ENCODE measurements at places on chromosomes 6 and 20. TPM values are rescaled to one million over a fixed set of nuclear protein-coding genes. Genes with fewer than 3 reads are reported as not detected.

Gene IRAK1BP1
- total RNA-seq: 1.9 TPM

Gene C20orf204
- total RNA-seq: 7.2 TPM

Gene EYS
- not detected for total RNA-seq

Gene SRXN1
- total RNA-seq: 16.9 TPM

Gene FAM50B
- 14.7 TPM for total RNA-seq

GRCh38 chr20:8385247-8385646 lies 253.2 kb downstream of the PLCB1 start:
- H3K4me1 ChIP-seq: no peaks in the 10 kb centered on the region
- DNase-seq: no peak
- no peaks in the 10 kb centered on the region for H3K27me3 ChIP-seq
- no peaks in the 10 kb centered on the region for H3K36me3 ChIP-seq

DNA sequence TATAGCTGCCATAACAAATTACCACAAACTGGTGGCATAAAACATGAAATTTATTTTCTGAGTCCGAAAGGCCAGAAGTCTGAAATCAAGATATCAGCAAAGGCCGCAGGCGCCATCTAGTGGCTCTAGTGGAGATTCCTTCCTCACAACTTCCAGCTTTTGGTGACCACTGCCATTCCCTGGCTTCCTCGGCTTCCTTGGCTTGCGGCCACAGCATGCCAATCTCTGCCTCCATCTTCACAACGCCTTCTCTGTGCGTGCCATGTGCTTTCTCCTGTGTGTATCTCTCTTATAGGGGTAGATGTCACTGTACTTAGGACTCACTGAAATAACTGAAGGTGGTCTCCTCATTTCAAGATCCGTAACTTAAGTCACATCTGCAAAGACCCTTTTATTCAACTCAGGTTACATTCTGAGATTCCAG lies 5.4 kb upstream of the PLAGL1 start:
- no peak overlapping the region for H3K27ac ChIP-seq
- peak; percentile 66 for DNase-seq
- no peaks in the 10 kb centered on the region for H3K36me3 ChIP-seq

DNA sequence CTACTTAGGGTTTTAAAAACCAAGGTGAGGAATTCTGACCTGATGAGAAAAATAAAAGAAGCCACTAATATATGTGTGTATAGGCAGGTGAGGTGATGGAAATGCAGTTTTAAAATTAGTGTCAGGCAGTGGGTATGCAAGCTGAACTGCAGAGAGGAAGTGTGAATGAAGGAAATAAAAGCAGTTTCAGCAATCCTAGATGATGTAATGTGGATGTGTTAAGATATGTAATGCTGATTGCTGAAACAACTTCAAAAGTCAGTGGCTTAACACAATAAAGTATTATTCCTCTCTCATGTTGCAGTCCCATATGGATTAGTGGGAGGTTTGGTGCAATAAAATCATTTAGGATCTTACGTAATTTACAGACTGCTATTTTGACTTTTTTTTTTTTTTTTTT lies 119.9 kb upstream of the ASCC3 start:
- no peak overlapping the region for H3K27ac ChIP-seq
- DNase-seq: no peak
- no peaks in the 10 kb centered on the region for H3K4me1 ChIP-seq
- H3K27me3 ChIP-seq: no peaks in the 10 kb centered on the region

DNA sequence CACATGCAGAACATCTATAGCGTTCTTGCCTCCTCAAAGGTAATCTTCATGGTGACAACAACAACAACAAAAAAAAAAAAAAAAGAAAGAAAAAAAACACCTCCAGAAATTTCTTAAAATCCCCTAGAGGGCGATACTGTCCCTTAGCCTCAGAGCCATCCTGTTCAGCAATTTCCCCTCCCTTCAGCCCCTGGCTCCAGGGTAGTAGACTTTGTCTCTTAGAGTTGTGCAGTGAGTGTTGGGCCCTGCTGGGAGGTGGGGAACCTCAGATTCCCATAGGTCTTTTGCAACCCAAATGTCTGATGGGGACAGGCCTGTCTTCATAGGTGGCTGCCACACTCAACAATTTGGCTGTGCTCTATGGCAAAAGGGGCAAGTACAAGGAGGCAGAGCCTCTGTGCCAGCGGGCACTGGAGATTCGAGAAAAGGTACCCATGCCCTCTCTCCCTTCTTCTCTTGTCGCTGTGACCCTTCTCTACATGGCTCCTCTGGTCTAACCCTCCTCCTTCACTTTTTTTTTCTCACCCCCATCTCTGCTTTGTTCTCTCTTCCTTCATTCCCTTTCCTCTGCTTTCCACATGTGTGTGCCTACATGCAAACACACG lies 6.0 kb upstream of the PTK7 start:
- DNase-seq: no peak
- peaks cover 4% of the 10 kb centered on the region for H3K4me1 ChIP-seq
- no peaks in the 10 kb centered on the region for H3K36me3 ChIP-seq
- peaks cover 6% of the 10 kb centered on the region for H3K27me3 ChIP-seq
- no peak overlapping the region for H3K27ac ChIP-seq
- H3K4me3 ChIP-seq: no peak overlapping the region

DNA sequence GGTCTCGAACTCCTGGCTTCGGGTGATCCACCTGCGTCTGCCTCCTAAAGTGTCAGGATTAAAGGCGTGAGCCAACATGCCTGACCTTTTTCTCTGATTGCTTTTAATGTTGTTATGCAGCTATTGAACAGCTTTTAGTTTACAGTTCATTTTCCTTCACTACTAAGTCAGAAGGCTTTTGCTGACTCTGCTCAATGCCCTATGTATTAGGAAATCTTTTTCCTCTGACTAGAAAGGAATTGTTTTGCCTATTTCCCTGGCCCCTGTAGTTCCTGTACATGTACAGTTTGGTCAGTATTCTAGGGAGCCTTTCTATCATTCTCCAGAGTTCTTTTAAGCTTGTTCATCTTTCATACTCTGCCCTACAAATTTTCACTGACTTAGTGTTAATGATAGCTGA lies 280.2 kb downstream of the CDKAL1 start:
- no peaks in the 10 kb centered on the region for H3K27me3 ChIP-seq
- DNase-seq: no peak
- H3K4me3 ChIP-seq: no peak overlapping the region
- peaks cover 20% of the 10 kb centered on the region for H3K36me3 ChIP-seq
- peaks cover 3% of the 10 kb centered on the region for H3K4me1 ChIP-seq

GRCh38 chr6:108179741-108180140 lies 13.9 kb downstream of the NR2E1 start:
- no peak overlapping the region for H3K27ac ChIP-seq
- no peak overlapping the region for H3K4me3 ChIP-seq
- peaks cover 13% of the 10 kb centered on the region for H3K4me1 ChIP-seq
- no peak for DNase-seq

GRCh38 chr6:143348531-143348930 lies 102.0 kb downstream of the ADAT2 start:
- H3K4me3 ChIP-seq: no peak overlapping the region
- no peaks in the 10 kb centered on the region for H3K4me1 ChIP-seq
- no peak for DNase-seq
- H3K36me3 ChIP-seq: no peaks in the 10 kb centered on the region
- H3K27me3 ChIP-seq: peaks cover 7% of the 10 kb centered on the region
- no peak overlapping the region for H3K27ac ChIP-seq

DNA sequence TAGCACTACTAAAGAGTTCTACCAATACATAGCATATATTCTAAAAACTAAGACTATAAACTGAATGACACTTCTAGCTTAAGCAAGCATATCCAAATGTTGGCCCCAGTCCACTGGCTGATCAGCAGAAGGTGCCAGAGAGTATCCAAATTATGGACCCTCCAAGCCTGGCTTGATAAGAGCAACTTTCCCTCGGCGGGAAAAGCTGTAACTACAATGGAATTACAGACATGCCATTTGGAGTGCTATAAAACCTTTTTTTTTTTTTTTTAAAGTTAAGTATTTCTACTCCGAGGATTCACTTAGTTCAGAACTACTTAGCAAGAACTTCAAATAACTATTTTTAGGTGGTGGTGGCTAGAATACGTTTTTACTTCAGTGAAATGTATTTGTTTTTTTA lies 94.6 kb downstream of the EPB41L2 start:
- no peaks in the 10 kb centered on the region for H3K36me3 ChIP-seq
- H3K4me3 ChIP-seq: no peak overlapping the region

DNA sequence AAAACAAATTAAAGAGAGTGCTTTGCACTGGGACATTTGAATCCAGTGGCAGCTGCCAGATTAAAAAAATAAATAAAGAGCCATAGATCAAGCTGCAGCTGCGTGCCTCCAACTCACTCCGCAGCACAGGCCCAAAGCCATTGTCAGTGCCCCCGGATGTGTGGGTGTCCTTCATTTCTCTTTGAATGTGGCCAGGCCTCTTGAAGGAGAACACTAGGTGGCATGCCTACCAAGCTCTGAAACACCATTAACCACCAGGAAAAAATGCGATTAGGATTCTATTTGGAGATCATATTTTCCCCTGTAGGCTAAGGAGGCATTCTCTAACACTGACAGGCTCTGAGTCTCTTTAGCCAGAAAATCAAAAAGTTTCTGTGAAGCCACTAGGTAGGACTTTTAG lies 549.8 kb downstream of the PRKN start:
- H3K27me3 ChIP-seq: no peaks in the 10 kb centered on the region
- peaks cover 12% of the 10 kb centered on the region for H3K4me1 ChIP-seq
- H3K36me3 ChIP-seq: no peaks in the 10 kb centered on the region
- DNase-seq: no peak

GRCh38 chr6:85569323-85569722 lies 24.3 kb downstream of the SNX14 start:
- no peak for DNase-seq
- no peak overlapping the region for H3K27ac ChIP-seq
- H3K27me3 ChIP-seq: no peaks in the 10 kb centered on the region
- H3K4me3 ChIP-seq: no peak overlapping the region

GRCh38 chr6:140921366-140922226 lies 1211.1 kb upstream of the GJE1 start:
- no peak overlapping the region for H3K4me3 ChIP-seq
- H3K36me3 ChIP-seq: no peaks in the 10 kb centered on the region
- H3K4me1 ChIP-seq: peaks cover 2% of the 10 kb centered on the region
- DNase-seq: no peak

DNA sequence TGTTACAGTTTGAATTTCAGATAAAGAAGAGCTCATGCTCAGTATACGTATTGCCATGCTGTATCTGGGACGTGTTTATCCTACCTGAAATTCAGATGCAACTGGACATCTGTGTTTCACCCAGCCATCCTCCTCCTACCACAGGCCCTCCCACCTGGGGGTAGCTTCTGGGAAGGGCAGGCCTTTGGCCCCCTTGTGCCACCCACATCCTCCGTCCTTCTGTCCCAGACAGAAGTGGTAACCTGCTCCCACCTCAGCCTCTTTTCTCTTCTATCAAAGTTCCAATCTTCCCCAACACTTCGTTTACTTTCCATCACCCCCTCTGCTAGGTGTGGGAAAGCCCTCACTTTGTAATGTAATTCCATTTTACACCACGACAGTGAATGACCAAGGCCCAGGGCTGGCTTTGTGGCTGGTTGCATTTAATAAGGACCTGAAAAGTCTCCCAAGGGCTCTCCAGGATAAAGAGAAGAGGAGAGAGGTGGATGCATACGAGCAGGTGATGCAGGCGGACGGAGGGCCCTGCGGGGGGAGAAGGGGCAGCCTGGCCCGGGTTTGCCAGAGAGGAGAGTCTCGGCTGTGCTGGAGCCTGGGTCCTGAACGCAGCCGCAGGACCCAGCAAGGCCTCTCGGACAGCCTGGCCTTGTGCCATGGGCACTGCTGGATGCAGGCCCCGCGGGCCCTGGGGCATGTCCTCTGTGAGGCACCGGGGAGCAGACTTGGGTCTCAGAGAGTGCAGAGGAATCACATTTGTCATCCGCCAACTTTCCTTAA lies 98.4 kb downstream of the PSMB1 start:
- H3K36me3 ChIP-seq: no peaks in the 10 kb centered on the region
- peaks cover 8% of the 10 kb centered on the region for H3K4me1 ChIP-seq
- DNase-seq: no peak
- no peaks in the 10 kb centered on the region for H3K27me3 ChIP-seq
- H3K27ac ChIP-seq: no peak overlapping the region

- H3K27me3 ChIP-seq: peaks cover 39% of the 10 kb centered on the region
- no peaks in the 10 kb centered on the region for H3K36me3 ChIP-seq
- no peaks in the 10 kb centered on the region for H3K4me1 ChIP-seq
- no peak overlapping the region for H3K27ac ChIP-seq
Observed at GRCh38 chr6:112214739-112215269, 39.6 kb downstream of the LAMA4 start.

- H3K4me1 ChIP-seq: peaks cover 30% of the 10 kb centered on the region
- H3K27ac ChIP-seq: peak overlapping the region; percentile 34
- H3K36me3 ChIP-seq: no peaks in the 10 kb centered on the region
- peaks cover 11% of the 10 kb centered on the region for H3K27me3 ChIP-seq
- no peak overlapping the region for H3K4me3 ChIP-seq
Observed at GRCh38 chr6:137224799-137225198, 5.6 kb upstream of the IFNGR1 start.

DNA sequence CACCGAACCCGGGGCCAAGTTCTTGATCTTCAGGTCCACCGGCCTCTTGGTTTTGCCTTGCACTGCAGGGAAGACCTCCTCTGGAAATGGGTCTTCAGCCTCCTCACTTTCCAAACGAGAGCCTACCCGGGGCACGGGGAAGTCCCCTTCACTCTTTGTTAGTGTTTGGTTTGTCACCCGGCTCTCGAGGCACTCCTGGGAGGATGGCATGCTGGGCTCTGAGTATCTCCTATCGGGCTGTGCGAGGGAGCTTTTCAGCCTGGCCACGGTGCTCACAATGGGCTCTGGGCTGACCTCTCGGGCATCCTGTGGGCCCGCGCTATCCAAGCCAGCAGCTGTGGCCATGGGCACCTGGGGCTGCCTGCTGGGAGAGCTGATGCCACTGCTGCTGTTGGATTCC lies 8.1 kb downstream of the TAGAP start:
- peaks cover 52% of the 10 kb centered on the region for H3K4me1 ChIP-seq
- no peak overlapping the region for H3K27ac ChIP-seq
- H3K4me3 ChIP-seq: no peak overlapping the region
- no peak for DNase-seq

DNA sequence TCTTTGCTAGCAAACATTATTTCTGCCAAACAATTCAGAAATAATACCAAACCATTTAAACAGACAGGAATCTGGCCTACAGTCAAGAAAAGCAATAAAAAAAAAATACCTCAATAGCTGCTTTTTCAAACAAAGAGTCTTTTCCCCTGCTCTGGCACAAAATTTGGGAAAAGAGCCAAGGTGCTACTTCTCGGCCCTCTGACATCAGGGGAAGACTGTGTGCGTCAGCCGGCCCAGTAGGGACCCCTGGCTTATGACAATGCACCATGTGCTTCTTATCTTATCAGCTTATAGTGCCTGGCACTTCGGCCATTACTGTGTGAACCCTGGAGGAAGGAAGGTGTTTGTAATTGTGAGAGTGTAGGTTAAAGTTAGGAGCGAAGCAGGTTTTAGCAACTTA lies 89.4 kb downstream of the PDE10A start:
- no peak for DNase-seq
- H3K27ac ChIP-seq: no peak overlapping the region
- H3K4me1 ChIP-seq: no peaks in the 10 kb centered on the region
- H3K27me3 ChIP-seq: no peaks in the 10 kb centered on the region
- H3K4me3 ChIP-seq: no peak overlapping the region
- no peaks in the 10 kb centered on the region for H3K36me3 ChIP-seq

GRCh38 chr6:144659202-144660182 lies 374.4 kb downstream of the UTRN start:
- H3K4me3 ChIP-seq: no peak overlapping the region
- H3K27ac ChIP-seq: peak overlapping the region; percentile 33
- no peak for DNase-seq
- peaks cover 22% of the 10 kb centered on the region for H3K4me1 ChIP-seq

All from activated CD4-positive, alpha-beta memory T cell treated with anti-CD3 and anti-CD28 coated beads, Interleukin-2, amount 10 ng/mL, durations not matched to agents 7 days and 5 days (primary cell).